Kidney (tissue), 22 donors: ENCODE measurements at places on chromosomes 11 and 22. TPM values are rescaled to one million over a fixed set of nuclear protein-coding genes. Genes with fewer than 3 reads are reported as not detected.

EMID1 gene
- polyA plus RNA-seq: 25.5 TPM

DNA sequence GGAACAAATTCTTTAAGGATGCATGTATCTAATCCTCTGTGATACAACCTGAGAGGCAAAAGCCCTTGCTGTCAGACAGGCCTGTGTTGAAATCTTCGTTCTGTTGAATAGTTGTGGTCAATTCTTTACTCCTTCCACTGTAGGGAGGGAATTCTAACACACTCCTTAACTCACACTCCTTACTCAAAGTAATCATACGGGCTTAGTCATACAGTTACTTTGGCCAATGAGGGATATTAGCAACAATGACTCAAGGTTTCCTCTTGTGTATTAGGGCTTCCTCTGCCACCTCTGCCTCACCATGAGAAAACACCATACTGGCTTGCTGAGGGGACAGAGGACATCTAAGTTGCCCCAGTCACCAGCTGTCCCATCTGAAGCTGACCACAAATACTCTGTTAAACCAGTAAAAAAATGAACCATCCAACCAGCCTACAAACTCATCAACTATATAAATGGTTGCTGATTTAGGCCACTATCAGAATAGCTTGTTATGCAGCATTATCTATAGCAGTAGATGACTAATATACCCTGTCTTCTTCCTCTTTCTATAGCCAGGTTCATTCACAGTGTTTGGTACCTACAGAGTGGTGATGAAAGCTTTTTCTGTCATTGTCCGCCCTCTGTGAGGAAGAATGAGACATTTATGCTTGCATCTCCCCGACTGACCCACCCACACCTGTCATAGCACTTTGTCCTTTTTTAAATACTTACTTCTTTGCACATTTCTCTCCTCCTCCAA, 322.8 kb upstream of the SYN3 start:
- H3K4me1 ChIP-seq: no peaks in the 10 kb centered on the region
- peaks cover 2% of the 10 kb centered on the region for H3K36me3 ChIP-seq
- no peaks in the 10 kb centered on the region for H3K27me3 ChIP-seq
- H3K27ac ChIP-seq: no peak overlapping the region
- no peak for DNase-seq
- H3K4me3 ChIP-seq: no peak overlapping the region

GRCh38 chr11:31628111-31628510, 118.5 kb downstream of the ELP4 start:
- no peaks in the 10 kb centered on the region for H3K36me3 ChIP-seq
- no peak overlapping the region for H3K4me3 ChIP-seq

DNA sequence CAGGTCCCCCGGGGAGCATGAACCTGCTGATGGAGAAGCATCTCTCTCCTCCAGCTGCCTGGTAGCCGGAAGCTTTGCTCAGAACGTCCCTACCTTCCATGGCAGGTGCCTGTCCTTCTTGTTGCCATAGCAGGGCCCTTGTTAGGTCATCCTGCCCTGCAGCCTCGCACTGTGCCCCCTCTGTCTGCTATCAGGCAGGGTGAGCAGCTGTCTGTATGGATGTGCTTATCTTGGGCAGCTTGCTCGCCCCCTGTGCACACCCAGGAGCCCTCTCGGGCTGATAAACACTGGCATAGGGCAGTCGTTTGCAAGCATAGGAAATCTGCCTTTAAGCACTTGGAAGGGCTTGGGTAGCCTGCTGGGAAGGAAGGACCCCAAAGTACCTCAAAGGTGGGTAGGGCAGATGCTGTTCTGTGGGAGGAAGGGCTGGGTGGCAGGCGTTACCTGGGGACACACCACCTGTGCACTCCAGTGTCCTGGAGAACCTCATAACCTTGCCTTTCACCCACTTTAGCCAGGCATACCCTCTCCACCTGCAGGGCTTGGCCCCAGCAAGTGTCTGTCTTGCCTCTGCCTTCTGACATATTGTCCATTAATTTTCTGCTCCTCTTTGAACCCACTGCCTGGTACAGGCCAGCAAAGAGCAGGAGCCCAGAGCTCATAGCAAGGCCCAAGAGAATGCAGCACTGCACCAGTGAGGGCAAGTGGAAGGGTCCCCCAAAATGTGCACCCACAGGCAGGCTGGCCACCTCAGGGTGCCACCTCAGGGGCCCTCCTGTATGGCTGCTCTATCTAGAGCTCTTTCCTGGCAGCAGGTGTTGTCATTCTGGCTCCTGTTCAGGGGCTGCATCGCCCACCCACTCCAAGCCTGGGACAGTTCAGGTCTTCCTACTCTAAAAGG, 8.0 kb upstream of the COMT start:
- no peak overlapping the region for H3K27ac ChIP-seq
- no peaks in the 10 kb centered on the region for H3K36me3 ChIP-seq
- H3K4me1 ChIP-seq: no peaks in the 10 kb centered on the region
- no peak for DNase-seq

FOLR1 gene
- polyA plus RNA-seq: 297 TPM

DNA sequence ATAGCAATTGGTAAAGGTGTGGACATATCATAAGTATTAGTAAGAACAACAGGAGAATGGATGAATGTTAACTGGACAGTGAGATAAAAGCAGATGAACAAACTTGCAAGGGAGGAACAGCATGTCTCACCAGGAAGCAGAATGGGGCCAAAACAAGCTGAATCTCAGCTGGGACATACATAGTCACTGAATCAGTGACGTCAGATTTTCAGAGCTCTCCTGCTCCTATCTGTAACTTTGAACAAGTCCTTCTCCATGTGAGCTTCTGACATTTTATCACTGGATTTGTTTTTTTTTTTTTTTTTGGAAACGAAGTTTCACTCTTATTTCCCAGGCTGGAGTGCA, 118.7 kb downstream of the BBOX1 start:
- no peak for DNase-seq
- H3K36me3 ChIP-seq: no peaks in the 10 kb centered on the region
- no peak overlapping the region for H3K27ac ChIP-seq
- no peaks in the 10 kb centered on the region for H3K4me1 ChIP-seq

TEF gene
- polyA plus RNA-seq: 19.4 TPM

CABP4 gene
- polyA plus RNA-seq: 0.49 TPM

GRCh38 chr11:120186456-120186773, 24.4 kb upstream of the OAF start:
- DNase-seq: no peak
- no peaks in the 10 kb centered on the region for H3K27me3 ChIP-seq
- H3K36me3 ChIP-seq: no peaks in the 10 kb centered on the region
- peak overlapping the region; percentile 84 for H3K27ac ChIP-seq
- no peak overlapping the region for H3K4me3 ChIP-seq
- H3K4me1 ChIP-seq: peaks cover 16% of the 10 kb centered on the region

DNA sequence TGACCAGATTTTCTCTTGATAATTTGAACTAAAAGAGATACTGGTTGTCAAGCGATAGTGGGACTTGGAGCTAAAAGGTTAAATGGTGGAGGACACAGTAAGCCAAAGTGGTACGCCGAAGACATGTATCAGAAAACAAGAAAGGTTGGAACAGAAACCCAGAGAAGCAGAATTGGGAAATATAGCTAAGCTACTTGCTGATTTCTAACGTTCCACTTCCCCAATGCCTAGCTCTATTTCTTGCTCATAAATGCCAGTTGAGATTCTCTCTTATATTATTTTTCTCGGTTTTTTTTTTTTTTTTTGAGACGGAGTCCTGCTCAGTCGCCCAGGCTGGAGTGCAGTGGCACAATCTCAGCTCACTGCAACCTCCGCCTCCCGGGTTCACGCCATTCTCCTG, 12.7 kb downstream of the TMEM41B start:
- no peak overlapping the region for H3K4me3 ChIP-seq
- no peak overlapping the region for H3K27ac ChIP-seq
- DNase-seq: no peak
- no peaks in the 10 kb centered on the region for H3K27me3 ChIP-seq
- H3K36me3 ChIP-seq: no peaks in the 10 kb centered on the region
- H3K4me1 ChIP-seq: no peaks in the 10 kb centered on the region
